Glutamatergic neuron (in vitro differentiated cells): ENCODE measurements at places on chromosomes 2 and 18. TPM values are rescaled to one million over a fixed set of nuclear protein-coding genes. Genes with fewer than 3 reads are reported as not detected.
A peak's percentile ranks its signal among the peaks of the same experiment; 100 is the strongest.

SAP130 gene
- 28.5 TPM for total RNA-seq

IL18R1 gene
- not detected for total RNA-seq

MYO7B gene
- 0.29 TPM for total RNA-seq

HOXD13 gene
- total RNA-seq: 0.17 TPM

LOXHD1 gene
- total RNA-seq: not detected

RBKS gene
- total RNA-seq: 1.2 TPM

DNER gene
- 36.0 TPM for total RNA-seq

C2orf78 gene
- total RNA-seq: not detected

SPDYA gene
- 0.81 TPM for total RNA-seq

MZT2B gene
- total RNA-seq: 172 TPM

UGT1A10 gene
- not detected for total RNA-seq

ERFE gene
- 12.2 TPM for total RNA-seq

GPR39 gene
- total RNA-seq: 1.0 TPM

GNLY gene
- not detected for total RNA-seq

DNA sequence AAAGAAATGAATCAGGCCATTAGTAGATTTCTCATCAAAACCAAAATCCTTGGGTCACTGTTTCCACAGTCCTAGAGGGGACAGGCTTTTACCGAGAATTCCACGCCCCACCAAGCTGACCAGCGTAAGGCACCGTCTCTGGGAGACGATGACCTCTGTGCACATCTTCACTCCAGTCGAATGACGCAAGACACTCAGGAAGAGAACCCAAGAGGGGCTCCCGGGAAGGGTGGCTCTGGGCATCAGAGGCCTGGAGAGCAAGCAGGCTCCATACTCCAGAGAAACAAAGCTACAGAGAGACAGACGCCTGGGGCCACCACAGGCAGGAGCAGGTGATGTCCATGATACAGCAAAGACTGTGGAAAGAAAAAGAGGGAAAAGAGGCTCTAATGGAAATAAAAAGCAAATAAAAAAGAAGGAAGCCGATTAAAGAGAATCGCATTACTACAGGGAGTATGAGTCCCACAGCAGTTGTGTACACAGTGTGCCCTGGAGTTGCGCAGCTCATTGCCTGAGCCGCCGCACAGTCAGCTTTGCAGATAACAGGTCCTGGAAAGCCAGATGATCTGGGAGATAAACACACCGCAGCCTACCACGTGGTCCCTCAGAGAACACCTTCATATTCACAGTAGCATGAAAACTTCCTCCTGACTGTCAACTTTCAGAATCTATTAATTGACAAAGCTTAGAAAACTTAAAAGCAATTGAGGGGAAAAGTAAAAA, 572.7 kb upstream of the SALL3 start:
- DNase-seq: no peak

- no peak for DNase-seq
Measured at GRCh38 chr18:45320724-45321123, 294.6 kb upstream of the SLC14A2 start.

- no peak for DNase-seq
Measured at GRCh38 chr2:16392647-16393499, 272.8 kb downstream of the CYRIA start.

DNA sequence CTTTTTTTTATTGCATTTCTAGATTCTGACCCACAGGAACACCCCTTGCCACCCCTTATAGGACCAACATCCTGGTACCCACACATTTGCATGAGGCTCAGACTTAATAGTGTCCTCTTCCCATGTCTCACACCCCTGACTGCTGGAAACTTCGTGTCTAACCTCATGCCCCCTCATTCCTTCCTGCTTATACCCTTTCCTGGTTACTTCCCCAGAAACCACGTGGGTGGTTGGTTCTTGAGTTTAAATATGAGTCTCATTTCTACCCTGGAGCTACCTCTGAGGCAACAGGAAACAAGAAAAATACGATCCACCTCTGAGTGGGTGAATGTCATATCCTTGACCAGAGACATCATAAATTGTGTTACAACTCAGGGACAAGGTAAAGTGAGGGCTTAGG, 1.6 kb downstream of the TNP1 start:
- DNase-seq: no peak

DNA sequence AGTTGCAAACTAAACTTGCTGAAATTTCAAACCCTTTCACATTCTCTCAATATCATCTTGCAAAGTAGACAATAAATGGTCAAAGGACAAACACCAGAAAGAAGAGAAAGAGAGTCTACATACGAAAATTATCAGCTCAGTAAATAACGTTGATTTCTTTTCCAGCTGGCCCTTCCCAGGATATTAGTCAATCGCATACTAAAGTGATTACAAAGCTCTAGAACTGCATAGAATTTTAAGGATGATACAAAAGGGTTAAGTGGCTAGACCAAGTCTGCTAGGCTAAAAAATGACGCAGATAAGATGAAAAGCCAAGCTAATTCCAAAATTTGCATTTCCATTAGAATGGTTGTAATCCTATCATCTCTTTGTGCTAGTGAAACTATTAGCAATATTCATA, 405.7 kb downstream of the FBXO15 start:
- DNase-seq: no peak

DNA sequence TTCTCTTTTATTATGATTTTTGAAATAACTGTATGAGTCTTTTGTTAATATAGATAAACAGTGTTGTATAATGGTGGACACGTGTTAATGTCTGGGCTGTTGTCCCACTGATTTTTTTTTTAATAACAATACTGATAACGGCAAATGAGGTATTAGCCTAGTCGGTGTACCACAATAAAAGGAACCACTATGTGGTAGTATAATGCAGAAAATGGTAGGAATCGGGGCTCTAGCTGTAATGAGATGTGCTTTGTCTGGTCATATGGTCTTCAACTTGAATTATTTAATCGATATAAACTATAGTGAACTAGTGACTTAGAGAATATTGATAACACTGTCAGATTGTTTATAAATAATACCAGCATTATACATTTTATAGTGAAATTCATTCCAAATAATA, 517.9 kb upstream of the SPHKAP start:
- DNase-seq: no peak

- DNase-seq: no peak
Measured at GRCh38 chr2:165969227-165969626, 15.7 kb upstream of the TTC21B start.

GRCh38 chr2:221075203-221075602, 496.9 kb downstream of the EPHA4 start:
- DNase-seq: no peak

DNA sequence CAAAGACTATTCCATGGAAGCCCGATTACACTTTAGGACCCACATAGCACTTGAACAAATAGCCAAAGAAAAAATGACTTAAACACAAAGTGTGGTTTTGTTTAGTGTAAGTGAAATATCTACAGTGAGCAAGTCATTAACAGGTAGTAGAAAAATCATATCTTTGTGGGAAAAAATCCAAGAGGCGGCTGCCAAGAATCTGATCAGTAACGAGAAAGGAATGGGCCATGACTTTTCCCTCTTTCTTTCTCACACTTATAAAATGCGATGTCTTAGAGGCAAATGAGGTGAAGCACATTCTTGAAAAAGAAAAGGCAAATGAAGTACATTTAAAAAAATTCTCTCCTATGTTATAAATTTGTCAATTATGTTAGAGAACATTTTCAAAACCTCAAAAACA, 12.9 kb upstream of the GEMIN6 start:
- DNase-seq: no peak

DNA sequence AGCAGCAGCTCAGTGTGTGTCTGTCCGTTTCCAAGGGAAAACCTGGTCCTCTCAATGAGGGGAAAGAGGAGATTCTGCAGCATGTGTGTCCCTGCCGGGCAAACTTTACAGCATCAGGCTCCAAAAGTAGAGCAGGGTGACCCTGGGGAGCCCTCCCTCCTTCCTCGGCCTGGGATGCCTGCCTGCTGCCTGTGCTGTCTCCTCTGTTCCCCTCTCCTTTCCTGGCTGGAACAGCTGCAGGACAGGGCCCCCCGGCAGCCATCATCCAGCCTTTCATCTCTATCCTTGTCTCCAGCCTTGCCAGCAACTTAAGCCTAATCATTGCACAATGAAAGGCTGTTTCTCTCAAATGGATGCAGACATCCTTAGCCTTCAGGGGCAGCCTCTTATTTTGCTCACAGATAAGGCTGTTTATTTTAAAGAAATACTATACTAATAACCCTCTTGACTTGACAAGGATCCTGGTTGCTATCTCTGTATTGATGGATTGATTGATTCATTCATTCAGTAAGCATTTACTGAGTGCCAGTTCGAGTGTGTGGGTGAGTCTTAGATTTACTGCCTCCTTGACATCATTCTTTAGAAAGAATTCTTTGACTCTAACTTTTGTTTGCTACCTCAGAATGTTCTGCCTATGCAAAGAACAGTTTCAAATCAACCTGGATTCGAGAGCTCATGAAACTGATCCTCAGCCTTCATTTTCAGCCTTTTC, 40.6 kb upstream of the EDAR start:
- no peak for DNase-seq

- DNase-seq: no peak
Measured at GRCh38 chr18:33275843-33276242, 164.7 kb downstream of the CCDC178 start.

DNA sequence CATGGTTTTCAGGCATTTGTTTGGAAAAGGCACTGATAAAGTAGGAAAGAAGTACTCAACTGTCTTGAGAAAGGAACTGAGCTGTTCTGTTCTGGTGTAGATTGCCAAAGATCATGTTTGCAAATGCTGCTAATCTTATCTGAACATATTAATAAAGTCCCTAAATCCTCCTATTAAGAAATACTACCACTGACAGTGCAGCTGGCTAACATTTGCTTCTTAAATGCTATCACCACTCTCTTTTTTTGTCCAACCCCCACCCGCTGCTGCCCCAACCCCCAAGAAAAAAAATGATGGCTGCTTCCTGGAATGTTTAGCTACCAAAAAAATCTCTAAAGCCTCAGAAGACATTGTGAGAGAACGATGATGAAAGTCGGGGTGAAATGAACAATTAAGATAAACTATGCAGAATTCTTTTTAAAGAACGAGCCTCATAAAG, 130.7 kb downstream of the CCBE1 start:
- DNase-seq: no peak

GRCh38 chr2:212892193-212892592, 259.2 kb downstream of the IKZF2 start:
- DNase-seq: no peak

DNA sequence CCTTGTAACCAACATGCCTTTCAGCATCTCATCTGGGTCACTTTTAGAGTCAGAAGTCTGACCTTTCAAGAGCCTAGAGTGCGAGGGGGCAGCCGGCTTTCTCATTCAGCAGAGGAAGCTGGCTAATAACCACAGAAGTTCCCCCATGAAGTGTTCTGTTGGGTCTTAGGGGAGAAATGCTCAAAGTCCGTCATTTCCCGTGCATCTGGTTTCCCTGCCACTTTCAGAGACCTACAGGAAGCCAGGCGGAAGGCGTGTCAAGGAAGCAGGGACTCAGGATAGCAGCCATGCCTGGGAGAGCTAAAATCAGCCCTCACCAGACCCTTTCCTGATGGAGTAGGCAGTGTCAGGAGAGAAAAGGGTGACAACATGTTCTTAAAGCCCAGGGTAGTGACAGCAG, 301.8 kb upstream of the ID2 start:
- DNase-seq: no peak

DNA sequence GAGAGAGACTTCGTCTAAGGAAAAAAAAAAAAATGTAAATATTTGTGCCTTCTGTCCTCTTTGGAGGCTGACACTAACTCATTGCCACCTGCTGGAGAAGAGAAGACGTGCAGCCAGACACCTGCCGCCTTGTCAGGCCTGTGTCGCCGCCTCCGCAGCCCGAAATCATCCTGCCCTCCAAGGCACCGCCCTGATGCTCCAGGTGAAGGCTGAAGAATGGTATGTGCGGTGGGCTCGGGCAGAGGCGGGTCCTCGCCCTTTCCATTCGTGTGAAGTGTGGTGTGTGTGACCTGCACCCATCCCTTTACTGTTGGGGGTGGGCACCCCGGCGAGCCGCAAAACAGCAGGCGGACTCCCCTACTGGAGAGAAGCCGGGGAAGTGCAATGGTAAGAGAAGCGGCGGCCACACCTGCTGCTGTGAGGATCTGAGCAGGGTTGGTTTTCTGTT, 60.4 kb downstream of the FAM161A start:
- DNase-seq: peak; percentile 80

- no peak for DNase-seq
Measured at GRCh38 chr18:54155412-54155811, 69.1 kb downstream of the MBD2 start.

GRCh38 chr18:73009691-73010090, 141.9 kb upstream of the NETO1 start:
- DNase-seq: no peak

DNA sequence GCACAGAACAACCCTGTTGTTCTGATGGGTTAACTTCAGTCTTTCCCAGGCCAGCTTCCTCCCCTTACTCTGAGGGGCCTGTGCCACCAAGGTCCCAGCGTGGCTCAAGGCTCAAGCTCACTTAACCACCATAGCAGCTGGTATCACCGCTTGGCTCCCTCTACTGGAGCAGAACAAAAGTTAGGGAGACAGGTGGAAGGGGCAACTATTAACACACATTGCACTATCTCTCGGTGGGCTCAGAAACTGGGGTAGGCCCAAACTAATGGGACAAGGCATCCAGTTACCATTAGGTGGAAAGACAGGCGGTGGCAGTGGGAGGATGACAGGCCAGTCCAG, 88.7 kb upstream of the ATL2 start:
- no peak for DNase-seq
